Natural killer cell treated with Interleukin-12 subunit alpha and Interleukin-12 subunit beta and Interleukin-15 and Interleukin-18, amount 100 ng/mL, for 72 hours (primary cell): ENCODE measurements at places on chromosomes 1 and 21.
A peak's percentile ranks its signal among the peaks of the same experiment; 100 is the strongest.

GRCh38 chr1:115476616-115477015 is 138.6 kb upstream of the NGF start:
- no peak overlapping the region for H3K27ac ChIP-seq
- H3K27me3 ChIP-seq, result peaks cover 14% of the 10 kb centered on the region
- DNase-seq, result no peak
- no peak overlapping the region for H3K4me3 ChIP-seq
- no peaks in the 10 kb centered on the region for H3K36me3 ChIP-seq
- no peaks in the 10 kb centered on the region for H3K4me1 ChIP-seq

GRCh38 chr1:89724369-89725010 is 91.6 kb downstream of the LRRC8C start:
- DNase-seq, result peak; percentile 77
- H3K4me1 ChIP-seq, result peaks cover 74% of the 10 kb centered on the region
- peaks cover 14% of the 10 kb centered on the region for H3K36me3 ChIP-seq
- no peaks in the 10 kb centered on the region for H3K27me3 ChIP-seq

DNA sequence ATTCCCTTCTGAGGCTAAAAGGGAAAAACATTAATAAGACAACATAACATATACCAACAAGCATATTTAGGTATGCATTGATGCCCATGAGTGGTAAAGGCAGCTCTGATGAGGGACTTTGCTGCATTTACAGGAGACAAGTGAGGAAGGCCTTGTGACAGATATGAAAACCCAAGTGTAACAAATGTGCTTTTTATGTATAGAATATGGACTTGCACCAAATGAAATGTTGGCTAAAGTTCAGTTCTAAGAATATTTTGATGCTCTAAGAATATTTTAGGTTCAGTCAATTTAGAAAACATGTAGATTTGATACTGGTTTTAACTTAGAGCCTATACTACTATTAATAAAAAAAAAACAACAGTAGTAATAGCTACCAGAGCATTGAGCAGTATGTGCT is 424.7 kb downstream of the LMO4 start:
- H3K27me3 ChIP-seq, result peaks cover 3% of the 10 kb centered on the region
- H3K36me3 ChIP-seq, result no peaks in the 10 kb centered on the region
- DNase-seq, result no peak
- no peak overlapping the region for H3K27ac ChIP-seq
- H3K4me1 ChIP-seq, result no peaks in the 10 kb centered on the region

DNA sequence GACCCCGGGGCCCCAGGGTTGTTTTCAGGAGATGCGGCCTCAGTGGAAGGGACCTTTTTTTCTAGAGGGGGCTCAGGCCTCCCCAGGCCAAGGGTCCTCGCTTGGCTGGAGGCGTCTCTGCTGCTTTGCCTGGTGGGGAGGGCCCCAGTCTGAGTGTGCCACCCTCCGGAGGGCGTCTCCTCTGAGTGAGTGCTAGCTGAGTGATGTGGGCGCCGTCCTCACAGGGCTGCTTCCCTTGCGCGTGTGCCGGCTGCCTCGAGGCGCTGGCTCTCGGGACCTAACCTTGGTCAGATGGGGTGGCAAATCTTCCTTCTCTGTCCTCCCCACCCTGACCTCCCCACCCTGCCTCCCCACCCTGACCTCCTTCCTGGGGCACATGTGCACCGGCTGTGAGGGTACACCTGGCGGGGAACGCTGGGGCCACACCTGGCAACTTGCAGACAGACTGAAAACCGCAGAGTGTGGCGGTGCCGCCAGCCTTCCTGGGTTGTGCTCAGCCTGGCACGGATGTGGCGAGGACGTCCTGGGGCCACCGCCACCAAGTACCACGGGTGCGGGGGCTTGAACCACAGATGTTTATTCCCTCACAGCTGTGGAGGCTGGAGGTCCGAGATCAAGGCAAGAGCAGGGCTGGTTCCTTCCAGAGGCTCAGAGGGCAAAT is 93.0 kb upstream of the TTC34 start:
- no peak overlapping the region for H3K27ac ChIP-seq
- H3K36me3 ChIP-seq, result no peaks in the 10 kb centered on the region
- H3K27me3 ChIP-seq, result no peaks in the 10 kb centered on the region
- no peaks in the 10 kb centered on the region for H3K4me1 ChIP-seq

- H3K4me1 ChIP-seq, result peaks cover 55% of the 10 kb centered on the region
- no peak for DNase-seq
- no peak overlapping the region for H3K27ac ChIP-seq
- H3K36me3 ChIP-seq, result no peaks in the 10 kb centered on the region
- peaks cover 54% of the 10 kb centered on the region for H3K27me3 ChIP-seq
Observed at GRCh38 chr1:182611326-182611725, 7.1 kb upstream of the RGS16 start.

DNA sequence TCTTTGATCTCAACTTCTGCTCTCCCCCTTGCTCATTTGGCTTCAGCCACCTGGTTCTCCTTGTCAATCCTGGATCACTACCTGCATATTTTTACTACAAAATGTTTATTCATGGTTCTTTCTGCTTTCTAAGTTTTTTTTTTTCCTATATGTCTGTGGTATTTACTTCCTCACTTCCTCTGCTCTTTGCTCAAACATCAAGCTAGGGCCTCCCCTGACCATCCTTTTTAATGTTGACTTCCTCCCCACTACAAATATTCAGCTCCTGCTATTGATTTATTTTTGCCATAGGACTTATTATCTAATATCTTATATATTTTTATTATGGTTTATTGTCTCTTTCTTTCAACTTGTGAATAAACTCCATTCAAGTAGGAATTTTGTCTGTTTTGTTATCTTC is 14.1 kb upstream of the SLC19A2 start:
- H3K4me3 ChIP-seq, result no peak overlapping the region
- no peaks in the 10 kb centered on the region for H3K36me3 ChIP-seq
- no peak overlapping the region for H3K27ac ChIP-seq
- no peak for DNase-seq
- H3K27me3 ChIP-seq, result peaks cover 34% of the 10 kb centered on the region

DNA sequence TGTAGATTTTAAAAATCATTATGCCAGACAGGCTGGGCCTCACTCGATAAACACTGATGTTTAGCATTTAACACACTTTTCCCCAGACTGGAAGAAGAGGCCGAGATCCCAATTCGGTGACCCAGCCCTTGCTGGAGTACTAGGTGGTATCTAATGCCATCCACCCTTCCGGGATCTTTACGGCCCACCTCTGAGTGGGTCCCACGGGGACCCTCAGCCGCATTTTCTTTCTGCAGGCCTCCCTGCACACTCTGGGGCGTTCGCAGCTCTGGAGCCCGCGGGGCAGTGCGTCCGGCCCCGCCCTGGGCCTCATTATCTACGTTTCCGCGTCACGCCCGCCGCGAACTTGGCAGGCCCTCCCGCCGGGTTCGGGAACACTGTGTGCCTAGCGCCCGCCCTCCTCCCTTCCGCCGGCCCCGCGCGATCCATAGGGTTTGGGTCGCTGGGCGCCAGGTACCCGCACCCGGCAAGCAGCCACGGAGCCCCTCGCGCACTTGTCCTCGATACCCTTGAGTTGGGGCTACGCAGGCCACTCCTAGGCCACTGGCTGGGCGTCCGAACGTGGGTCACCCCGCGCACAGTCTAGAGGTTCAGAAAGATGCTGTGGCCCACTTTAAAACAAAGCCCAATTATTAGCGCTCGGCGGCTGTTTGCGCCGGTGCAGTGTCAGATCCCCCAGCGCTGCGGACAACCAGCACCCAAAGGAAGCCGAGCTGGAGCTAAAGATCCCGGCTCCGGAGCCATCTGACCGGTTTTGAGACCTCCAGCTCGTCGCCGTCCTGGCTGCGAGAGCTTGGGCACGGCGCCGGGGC is 950 bp upstream of the EVA1C start:
- no peaks in the 10 kb centered on the region for H3K36me3 ChIP-seq
- H3K27ac ChIP-seq, result peak overlapping the region; percentile 84
- H3K4me3 ChIP-seq, result peak overlapping the region; percentile 93

DNA sequence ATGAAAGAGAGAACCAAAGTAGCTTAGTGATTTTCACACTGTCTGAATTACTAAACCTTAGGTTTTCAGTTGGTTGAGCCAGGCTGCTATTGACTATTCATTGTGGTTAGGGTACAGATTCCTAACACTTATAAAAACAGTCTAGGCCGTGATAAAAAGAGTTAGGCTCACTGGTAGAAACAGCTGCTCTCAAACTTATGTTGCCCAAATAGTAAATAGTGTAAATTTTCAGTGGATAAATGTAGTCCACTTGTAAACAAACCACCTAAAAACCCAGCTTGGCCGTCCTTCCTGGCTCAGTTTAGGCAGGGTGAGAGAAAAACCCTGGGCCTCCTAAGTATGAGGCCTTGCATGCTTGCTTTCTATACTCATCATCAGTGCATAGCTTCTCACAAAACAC is 34.9 kb downstream of the ARID1A start:
- H3K4me1 ChIP-seq, result peaks cover 75% of the 10 kb centered on the region
- no peak overlapping the region for H3K4me3 ChIP-seq
- DNase-seq, result no peak
- H3K27me3 ChIP-seq, result no peaks in the 10 kb centered on the region
- peaks cover 35% of the 10 kb centered on the region for H3K36me3 ChIP-seq

DNA sequence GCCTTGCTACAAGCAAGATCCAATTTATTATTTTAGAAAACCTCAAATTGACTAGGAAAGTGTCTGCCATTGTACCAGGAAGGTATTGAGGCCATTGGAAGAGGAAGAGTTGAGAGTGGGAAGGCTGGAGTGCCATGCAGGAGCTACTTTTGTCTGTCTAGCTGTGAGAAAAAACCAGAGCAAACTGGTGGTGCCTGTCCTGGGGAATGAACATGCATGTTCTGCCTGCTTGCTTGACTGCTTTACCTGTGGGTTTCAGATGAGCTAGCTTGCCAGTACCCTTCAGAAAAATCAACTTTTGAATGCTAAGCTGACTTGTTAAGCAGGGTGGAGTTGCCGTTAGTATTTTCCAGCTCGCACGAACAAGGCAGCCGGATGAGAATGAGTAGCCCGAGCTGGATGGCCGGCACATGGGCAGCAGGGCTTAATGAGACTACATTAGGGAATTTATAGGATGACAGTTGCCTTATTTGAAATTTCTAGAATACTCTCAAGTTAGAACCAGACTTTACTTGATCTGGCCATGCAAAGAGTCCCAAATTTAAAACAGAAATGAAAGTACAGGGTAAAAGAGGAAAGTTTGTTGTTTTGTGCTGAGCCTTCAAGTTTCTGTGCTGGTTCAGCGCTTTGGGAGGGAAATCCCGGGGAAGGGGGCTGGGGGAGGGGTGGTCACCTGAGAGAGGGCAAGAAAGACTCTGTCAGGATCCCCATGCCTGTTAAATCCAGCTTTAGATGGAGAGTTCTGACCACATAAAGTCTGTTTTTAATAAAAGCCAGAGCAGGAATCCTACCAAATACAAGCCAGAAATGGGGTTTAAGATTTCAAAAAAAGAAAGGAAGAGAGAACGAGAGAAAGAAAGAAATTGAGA is 29.6 kb upstream of the C1orf105 start:
- DNase-seq, result no peak
- peak overlapping the region; percentile 16 for H3K27ac ChIP-seq
- no peak overlapping the region for H3K4me3 ChIP-seq
- peaks cover 16% of the 10 kb centered on the region for H3K4me1 ChIP-seq
- H3K36me3 ChIP-seq, result no peaks in the 10 kb centered on the region
- no peaks in the 10 kb centered on the region for H3K27me3 ChIP-seq

DNA sequence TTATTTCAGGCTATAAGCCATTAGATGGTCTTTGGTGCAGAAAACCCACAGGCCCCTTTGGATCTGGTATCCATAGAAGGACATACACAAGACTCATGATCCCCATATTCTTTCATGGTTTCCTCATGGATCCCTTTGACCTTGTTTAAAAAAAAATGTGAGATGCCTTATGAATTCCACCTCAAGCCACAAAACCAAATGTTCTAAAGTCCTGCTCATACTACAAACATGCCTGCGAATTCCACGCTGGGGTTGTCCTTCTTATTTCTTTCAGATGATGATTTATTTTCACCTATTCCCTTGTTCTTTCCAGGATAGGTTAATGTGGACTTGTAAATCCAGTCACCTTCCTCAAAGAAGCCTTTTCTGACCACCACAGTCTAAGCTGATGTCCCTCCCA is 256.9 kb upstream of the DPYD start:
- no peak overlapping the region for H3K4me3 ChIP-seq
- no peaks in the 10 kb centered on the region for H3K4me1 ChIP-seq
- H3K27me3 ChIP-seq, result no peaks in the 10 kb centered on the region
- no peak overlapping the region for H3K27ac ChIP-seq

DNA sequence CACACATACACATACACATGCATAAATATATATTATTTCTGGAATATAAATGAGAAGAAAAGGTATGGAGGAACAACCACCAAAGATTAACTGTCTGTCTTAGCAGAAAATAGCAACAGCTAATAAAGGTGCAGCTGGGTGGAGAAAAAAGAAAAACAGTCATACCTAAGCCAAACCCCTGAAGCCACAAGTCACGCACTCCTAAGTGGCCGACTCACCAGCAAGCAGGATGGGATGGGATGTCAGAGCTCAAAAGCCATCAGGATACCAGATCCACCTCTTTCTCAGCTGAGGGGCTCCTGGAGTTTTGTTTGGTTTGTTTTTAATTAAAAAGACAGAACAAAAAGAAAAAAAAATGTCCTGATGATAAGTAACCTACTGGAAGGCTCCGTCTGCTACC is 64.7 kb upstream of the HIVEP3 start:
- no peak overlapping the region for H3K4me3 ChIP-seq
- H3K27ac ChIP-seq, result no peak overlapping the region
- H3K27me3 ChIP-seq, result no peaks in the 10 kb centered on the region
- peaks cover 46% of the 10 kb centered on the region for H3K4me1 ChIP-seq
- H3K36me3 ChIP-seq, result no peaks in the 10 kb centered on the region

GRCh38 chr1:55038552-55038838 is 853 bp upstream of the PCSK9 start:
- H3K27me3 ChIP-seq, result peaks cover 48% of the 10 kb centered on the region
- H3K36me3 ChIP-seq, result no peaks in the 10 kb centered on the region
- no peak for DNase-seq
- peaks cover 2% of the 10 kb centered on the region for H3K4me1 ChIP-seq

DNA sequence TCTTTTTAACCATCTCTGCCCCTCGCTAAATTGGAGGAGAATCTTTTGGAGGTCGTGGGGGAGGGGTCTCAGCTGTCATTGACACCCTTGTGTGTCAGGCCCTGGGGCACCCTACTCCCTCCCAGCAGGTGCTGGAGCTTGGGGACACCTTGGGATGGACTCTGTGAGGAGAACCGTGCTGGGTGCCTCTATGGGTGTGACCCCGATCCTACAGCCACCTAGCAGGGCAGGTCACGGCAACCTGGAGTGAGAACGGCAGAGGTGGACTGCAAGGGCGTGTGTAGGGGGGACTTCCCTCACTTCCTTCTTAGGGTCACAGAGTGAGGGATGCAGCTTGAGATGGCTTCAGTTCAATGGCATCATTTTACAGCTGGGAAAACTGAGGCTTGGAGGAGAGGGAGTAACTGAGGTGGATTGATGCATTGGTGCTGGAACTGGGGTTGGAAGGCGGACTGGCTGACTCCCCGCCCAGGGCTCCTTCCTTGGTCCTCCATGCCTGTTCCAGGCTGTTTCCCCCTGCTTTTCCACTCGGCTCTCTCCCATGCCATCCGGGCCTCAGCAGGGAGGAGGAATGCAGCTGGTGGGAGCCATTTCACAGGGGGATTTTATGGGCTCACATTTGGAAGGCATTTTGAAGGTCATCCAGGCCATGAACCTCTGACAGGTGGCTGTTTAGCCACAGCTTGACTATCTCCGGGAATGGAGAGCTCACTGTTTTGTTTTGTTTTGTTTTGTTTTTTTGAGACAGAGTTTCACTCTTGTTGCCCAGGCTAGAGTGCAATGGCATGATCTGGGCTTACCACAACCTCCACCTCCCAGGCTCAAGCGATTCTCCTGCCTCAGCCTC is 18.8 kb upstream of the ARHGEF10L start:
- H3K4me1 ChIP-seq, result no peaks in the 10 kb centered on the region
- no peak overlapping the region for H3K27ac ChIP-seq
- H3K27me3 ChIP-seq, result peaks cover 15% of the 10 kb centered on the region
- no peaks in the 10 kb centered on the region for H3K36me3 ChIP-seq
- no peak for DNase-seq

GRCh38 chr21:16069178-16070112 is 339.7 kb downstream of the USP25 start:
- H3K4me3 ChIP-seq, result no peak overlapping the region
- DNase-seq, result no peak
- H3K4me1 ChIP-seq, result no peaks in the 10 kb centered on the region
